ENCODE measurements at places on chromosomes 13 and 19.

GRCh38 chr13:74452881-74453280 is 318.7 kb upstream of the KLF12 start:
- DNase-seq, result no peak

DNA sequence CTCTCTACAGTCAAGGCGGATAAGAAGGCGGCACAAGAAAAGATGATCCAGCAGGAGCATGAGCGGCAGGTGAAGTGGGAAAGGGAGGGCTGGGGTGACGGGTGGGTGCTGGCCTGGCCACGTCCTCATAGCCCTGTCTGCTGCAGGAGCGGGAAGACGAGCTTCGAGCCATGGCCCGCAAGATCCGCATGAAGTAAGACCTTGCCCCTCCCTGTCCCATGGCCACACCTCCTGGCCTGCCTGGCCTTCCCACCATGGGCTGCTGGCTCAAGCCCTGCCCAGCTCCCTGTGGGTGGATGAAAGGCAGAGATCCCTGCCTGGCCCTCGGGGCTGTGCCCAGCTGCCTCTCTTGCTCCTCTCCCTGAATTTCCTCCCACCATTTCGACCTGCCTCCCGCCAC is 7.2 kb downstream of the ZNF296 start:
- DNase-seq, result no peak

GRCh38 chr13:27605610-27606200 is 14.6 kb downstream of the LNX2 start:
- no peak for DNase-seq

DNA sequence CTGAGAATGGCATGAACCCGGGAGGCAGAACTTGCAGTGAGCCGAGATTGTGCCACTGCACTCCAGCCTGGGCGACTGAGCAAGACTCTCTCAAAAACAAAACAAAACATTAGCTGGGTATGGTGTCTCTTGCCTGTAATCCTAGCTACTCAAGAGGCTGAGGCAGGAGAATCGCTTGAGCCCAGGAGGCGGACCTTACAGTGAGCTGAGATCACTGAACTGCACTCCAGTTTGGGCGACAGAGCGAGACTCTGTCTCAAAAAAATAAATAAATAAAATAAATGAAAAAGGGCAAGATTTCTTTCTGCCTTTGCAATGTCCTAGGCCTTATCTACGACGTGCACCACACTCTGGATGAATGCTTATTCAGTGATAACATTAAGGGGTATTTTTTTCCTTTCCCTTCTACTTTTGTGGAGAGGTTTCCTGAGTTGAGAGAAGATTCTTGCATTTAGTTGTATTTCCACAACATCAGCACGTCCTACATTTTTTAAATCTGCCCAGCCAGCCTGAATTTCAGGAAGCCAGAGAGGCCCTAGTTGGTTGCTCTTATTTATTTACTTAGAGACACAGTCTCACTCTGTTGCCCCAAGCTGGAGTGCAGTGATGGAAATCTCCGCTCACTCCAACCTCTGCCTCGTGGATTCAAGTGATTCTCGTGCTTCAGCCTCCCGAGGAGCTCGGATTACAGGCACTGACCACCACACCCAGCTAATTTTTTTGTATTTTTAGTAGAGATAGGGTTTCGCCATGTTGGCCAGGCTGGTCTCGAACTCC is 26.1 kb upstream of the OR1M1 start:
- DNase-seq, result no peak

DNA sequence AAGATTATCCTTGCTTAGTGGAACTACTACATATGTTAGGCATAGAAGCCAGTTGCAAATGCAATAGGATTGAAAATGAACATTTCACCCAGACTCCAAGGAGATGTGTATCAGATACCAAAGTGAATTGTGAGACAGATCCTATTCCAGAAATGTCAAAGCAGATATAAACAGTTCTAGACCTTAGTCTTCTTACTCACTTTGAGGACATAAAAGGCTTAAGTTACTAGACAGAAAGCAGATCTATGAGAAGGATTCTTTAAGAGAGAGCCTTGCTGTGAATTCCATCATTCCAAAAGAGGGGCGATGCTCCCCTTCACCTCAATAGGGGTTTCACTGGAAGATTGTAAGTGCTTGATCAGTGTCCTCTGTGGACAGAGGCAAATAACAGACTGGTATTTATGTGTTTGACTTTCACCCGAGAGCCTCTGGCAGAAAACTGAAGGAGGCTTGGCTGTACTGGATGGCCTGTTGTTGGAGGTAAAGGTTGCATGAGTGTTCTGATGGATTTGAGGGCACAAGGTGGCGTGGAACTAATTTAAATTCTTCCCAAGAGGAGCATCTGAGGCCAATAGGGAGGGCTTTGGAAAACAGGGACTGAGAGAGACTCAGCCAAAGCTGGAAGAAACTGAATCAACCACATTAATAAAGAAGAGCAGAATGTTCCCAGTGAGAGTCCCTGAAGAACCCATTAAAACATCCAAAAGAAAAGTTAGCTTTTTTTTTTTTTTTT is 194.8 kb downstream of the DCLK1 start:
- DNase-seq, result no peak

GRCh38 chr13:41026788-41027187 is 7.7 kb upstream of the ELF1 start:
- no peak for DNase-seq

- DNase-seq, result peak; percentile 94
Observed at GRCh38 chr13:114132419-114133121, at the start of gene RASA3. TSS of gene RASA3 (minus strand) at chr13:114132623. CDS start at chr13:114132489, 134 bp downstream.

Measured in frontal cortex (tissue), 4 donors.